ENCODE measurements at places on chromosomes 16 and 17.

- DNase-seq, result no peak
Measured at GRCh38 chr16:77679901-77680300, 42.4 kb upstream of the NUDT7 start.

- DNase-seq, result no peak
Measured at GRCh38 chr17:68843522-68843921, 111.7 kb downstream of the ABCA8 start.

GRCh38 chr17:17236295-17237025 lies 508 bp downstream of the FLCN start:
- DNase-seq, result peak; percentile 10

- DNase-seq, result no peak
Measured at GRCh38 chr17:57785022-57785421, 39.9 kb upstream of the CCDC182 start.

DNA sequence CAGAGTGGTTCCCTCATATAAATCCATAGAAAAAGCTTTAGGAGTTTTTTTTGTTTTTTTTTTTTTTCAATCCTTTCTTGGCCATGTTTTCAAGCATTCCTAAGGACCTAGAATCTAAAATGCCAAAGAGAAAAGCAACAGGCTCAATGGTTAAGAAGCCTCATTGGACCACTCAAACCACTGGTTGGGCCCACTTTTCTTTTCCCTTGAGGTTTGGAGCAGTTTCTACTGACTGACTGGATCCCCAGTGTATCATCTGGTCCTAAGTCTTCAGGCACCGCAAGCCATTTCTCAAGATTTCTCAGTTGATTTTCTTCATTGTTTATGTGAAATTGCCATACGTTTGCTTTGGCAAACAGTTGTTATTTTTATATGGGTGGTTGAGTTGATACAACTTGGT lies 14.4 kb downstream of the METTL9 start:
- no peak for DNase-seq

- no peak for DNase-seq
Measured at GRCh38 chr17:71176331-71176730, 944.5 kb upstream of the SOX9 start.

DNA sequence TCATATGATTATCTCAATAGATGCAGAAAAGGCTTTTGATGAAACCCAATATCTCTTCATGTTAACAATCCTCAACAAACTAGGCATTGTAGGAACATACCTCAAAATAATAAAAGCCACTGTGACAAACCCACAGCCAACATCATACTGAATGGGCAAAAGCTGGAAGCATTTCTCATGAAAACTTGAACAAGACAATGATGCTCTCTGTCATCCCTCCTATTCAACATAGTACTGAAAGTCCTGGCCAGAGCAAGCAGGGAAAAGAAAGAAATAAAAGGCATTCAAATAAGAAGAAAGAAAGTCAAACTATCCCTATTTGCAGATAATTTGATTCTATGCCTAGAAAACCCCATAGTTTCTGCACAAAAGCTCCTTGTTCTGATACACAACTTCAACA lies 999.2 kb upstream of the GOT2 start:
- DNase-seq, result no peak

- peak; percentile 43 for DNase-seq
Measured at GRCh38 chr16:83403761-83404160, 404.0 kb upstream of the HSBP1 start.

DNA sequence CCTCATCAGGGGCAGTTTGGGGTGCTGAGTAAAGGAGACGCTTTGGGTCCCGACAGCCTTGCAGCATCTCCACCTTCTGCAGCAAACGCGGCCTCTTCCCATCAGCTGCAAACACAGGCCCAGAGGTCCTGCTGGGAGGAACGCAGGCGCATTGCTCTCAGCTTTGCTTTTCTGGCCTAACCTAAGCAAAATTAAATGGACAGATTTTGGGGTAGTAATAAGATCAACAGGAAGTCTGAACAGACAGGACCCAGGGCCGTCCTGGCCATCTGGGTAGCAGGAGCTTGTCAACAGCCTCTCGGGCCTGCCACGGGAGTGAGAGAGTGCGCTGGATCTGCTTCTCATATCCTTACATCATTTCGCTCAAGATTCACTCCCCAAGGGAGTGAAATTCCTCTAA lies 7.2 kb downstream of the NUBP1 start:
- DNase-seq, result no peak

DNA sequence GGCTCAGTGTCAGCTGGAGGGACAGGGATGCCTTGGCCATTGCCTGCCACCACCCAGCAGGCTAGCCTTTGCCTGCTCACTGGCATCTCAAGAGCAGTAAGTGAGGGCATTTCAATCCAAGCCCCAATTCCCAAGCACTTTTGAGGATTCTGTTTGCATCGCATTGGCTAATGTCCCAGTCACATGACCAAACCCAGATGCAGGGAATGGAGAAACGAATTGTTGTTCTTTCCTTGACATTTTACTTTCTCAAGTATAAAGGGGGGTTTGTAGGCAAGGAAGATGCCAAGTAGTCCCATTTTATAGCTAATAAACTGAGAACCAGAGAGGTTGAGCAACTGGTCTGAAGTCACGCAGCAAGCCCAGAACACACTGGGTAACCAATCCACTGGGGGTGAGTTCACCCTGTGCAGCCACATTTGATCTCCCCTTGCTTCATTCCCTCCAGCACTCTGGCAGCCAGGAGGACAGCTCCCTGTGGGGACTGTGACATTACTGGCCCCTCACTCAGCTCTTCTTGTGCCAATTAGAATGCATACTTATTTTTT lies 193.8 kb upstream of the CACNG3 start:
- no peak for DNase-seq

GRCh38 chr17:6521586-6521985 lies 34.8 kb downstream of the PITPNM3 start:
- DNase-seq, result no peak

DNA sequence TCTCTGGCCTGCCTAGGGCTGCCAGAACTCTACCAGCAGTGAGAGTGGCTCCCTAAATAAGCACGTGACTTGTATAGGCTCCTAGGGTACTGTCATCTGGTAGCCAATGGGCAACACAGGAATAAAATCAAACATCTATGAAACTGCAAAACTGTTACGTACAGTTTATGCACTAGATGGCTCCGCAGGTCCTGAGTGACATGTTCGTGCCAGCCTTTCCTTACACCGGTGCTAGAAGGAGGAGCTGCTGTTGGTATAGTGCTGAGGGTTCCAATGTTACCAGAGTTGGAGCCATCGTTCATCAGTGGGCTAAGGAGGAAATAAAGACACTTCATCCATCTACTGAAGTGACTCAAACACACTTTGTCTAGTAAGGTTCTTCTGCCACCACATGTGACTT lies 63.2 kb upstream of the TRAP1 start:
- no peak for DNase-seq

DNA sequence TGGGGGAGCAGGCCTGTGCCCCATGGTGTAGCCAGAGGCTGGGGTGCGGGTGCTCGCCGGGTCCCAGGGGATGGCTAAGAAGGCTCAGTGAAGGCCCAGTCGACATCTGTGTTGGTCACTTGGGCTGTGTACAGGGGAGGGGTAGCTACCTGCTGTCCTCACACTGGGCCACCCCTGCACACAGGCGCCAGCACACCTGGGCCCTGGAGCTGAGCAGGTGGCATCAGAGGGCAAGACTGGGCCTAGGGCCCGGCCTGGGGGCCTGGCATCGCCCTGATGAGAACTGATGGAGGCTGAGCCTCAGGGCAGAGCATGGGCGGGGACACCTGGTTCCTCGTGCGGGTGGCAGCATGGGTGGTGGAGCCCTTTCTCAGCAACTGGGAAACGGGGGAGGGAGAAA lies 870 bp upstream of the CTRB2 start:
- DNase-seq, result no peak

DNA sequence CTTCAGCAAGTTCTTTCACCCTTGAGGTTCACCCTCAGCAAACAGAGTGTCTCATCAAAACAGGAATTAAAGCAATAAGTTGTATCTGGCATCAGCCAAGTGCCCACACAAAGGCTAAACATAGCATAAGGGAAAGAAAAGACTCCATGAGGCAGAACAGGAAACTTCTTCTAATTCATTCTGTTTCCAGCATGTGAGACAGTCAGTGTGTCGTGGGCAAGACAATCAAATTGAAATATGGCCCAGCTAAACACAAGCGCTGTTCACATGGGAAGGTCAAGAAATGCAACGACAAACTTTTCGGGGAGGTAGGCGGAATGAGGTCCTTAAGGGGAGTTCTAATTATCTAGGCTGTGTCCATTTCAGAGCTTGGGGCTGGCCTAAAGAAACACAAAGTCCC lies 393.4 kb downstream of the HAPSTR1 start:
- DNase-seq, result no peak

DNA sequence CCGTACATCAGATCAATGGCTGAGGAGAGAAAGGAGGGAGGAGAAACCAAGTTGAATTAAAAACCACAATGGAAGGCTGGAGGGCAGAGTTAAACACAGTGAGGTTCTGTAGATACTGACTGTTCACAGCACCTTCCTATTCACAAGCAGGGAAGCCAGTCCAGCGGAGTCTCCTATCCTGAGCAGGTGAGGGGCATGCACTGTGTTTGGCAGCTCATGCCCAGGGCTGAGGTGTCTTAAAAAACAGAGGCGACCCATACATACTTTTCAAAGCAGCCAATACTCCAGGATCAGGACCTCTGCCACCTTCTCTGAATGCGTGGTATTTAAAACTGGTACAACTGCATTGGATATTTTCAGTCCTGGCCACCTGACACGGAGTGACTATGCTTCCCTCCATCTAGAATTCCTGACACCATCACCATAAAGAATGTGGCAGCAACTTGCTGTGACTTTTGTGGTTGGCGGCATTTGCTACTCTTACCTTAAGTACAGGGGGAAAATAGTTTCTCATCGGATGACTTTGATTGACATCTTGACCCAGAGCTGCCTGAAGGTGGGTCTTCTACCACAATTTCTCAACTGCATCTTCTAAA lies 21.5 kb downstream of the USP22 start:
- no peak for DNase-seq

DNA sequence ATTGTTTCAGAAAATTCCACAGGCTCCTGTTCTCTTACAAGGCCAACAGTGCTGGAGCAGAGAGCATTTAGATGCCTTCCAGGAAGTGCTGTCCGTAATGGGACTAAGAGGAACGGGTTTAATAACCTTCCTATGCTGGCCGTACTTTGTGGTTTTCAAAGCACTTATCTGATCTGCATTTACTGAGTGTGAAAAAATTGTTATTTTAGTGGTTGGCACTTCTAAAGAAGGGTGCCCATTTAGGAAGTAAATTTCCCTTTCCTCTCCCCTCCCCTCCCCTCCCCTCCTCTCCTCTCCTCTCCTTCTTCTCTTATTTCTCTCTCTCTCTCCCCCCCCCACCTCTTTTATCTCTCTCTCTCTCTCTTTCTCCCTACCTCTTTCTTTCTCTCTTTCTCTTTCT lies 72.0 kb upstream of the DNAJA2 start:
- DNase-seq, result no peak

GRCh38 chr16:529012-529575 lies 1.6 kb downstream of the CAPN15 start:
- no peak for DNase-seq

GRCh38 chr16:75695708-75696107 lies 5.6 kb downstream of the DUXB start:
- no peak for DNase-seq

DNA sequence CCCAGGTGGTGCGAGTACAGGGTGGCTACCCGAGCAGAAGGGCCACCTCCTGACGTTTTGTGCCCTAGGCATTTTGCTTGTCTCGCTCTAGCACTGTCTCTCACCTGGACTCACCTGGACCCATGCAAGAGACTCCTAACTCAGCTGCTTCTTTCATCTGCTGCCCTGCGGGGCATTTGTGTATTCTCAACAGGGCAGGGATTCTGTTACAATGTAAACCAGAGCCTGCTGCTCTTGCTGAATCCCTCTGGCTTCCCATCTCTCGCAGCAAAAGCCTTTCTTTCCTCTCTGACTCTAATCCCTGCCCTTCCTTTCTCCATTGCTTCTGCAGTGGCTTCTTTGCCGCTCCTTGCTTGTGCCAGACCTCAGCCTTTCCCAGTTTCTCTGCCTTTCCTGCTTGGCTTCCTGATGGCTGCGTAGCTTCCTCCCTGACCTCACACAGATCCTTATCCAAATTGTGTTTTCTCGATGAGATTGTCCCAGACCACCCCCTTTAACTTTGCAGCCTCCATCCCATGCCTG lies 10.2 kb downstream of the ARSG start:
- no peak for DNase-seq

- no peak for DNase-seq
Measured at GRCh38 chr16:66427871-66428681, 981 bp downstream of the BEAN1 start.

GRCh38 chr17:74758848-74759168 lies 10.4 kb downstream of the NHERF1 start:
- no peak for DNase-seq

GRCh38 chr17:42804918-42805367 lies 6.3 kb downstream of the CNTD1 start:
- DNase-seq, result no peak

GRCh38 chr16:82636485-82636884 lies 9.7 kb downstream of the CDH13 start:
- no peak for DNase-seq

- DNase-seq, result no peak
Measured at GRCh38 chr17:35645923-35646322, 58.8 kb downstream of the AP2B1 start.

DNA sequence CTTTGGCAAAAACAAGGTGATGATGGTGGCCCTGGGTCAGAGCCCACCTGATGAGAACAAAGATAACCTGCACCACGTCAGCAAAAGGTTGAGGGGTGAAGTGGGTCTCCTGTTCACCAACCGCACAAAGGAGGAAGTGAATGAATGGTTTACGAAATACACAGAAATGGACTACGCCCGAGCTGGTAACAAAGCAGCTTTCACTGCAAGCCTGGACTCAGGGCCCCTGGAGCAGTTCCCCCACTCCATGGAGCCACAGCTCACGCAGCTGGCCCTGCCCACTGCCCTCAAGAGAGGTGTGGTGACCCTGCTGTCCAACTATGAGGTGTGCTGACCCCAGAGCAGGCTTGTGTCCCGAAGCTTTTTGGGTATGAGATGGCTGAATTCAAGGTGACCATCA lies 29.7 kb upstream of the DLX4 start:
- DNase-seq, result no peak

DNA sequence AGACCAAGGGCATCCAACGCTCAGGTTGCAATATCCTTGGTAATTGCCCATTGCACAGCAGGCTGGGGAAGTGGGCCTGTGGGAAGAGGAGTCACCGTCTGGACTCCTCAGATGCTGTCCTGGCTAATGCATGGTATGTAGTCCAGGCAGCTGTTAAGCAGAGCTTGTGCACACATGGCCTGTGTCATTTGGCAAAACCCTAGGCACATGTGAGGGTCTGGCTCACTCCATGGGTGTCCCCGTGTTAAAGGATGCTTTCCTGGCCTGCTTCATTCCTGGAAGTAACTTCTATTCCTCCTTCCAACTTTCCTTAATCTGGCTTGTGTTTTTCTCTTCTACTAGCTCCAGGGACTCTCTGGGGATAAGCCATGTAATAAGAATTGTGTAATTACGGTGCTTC lies 378.0 kb upstream of the CA10 start:
- DNase-seq, result no peak
